8988T (cell line): ENCODE measurements at places on chromosomes 12 and 14.

DNA sequence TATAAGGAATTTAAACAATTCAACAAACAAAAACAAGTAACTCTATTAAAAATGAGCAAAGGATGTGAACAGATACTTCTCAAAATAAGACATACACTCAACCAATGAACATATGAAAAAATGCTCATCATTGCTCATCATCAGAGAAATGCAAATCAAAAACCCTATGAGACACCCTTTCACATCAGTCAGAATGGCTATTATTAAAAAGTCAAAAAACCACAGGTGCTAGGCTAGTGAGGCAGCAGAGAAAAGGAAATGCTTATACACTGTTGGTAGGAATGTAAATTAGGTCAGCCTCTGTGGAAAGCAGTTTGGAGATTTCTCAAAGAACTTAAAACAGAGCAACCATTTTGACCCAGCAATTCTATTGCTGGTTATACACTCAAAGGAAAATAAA, 52.0 kb downstream of the NAV3 start:
- no peak for DNase-seq

DNA sequence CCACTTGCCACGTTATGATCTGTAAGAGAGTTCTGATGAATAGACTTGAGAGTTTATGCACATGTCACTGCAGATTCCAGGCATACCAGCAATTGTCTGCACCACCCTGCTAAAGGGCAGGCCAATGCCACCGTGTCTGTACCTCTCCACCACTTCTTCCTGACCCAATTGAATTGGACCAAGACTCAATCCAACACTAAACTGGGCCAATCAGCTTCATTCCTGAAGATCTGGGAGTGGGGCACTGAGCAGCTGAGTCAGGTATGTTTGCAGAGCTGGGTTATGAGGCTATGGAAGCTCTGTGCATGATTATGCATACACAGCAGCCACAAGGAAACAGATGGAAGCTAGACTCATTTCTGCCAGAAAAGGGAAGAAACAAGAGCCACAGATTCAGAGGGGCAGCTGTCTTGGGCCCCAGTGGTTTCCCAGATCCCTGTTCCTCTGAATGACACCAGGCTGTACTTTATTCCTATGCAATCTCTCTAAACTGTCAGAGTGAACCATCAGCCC, 28.0 kb downstream of the DAO start:
- no peak for DNase-seq

- no peak for DNase-seq
Measured at GRCh38 chr14:23181453-23181852, 2.0 kb downstream of the SLC7A8 start.

DNA sequence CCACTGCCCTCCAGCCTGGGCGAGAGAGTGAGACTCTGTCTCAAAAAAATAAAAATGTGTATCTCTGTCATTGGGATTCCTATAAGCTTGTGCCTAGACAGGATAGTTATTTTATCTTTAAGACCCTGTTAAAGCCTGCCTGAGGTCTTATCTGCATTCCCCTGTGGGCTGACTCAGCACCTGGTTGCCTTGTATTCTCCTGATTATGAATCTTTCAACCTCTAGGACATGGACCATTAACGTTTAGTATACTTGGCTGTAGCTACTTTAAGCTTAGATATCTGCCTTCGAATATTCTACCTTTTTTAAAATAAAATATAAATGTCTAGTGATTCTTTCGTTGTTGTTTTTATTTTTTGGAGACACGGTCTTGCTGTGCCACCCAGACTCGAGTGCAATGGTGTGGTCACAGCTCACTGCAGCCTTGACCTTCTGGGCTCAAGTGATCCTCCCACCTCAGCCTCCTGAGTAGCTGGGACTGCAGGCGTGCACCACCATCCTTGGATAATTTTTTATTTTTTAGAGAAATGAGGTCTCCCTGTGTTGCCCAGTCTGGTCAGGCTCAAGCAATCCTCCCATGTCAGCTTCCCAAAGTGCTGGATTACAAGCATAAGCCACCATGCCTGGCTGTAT, 41.3 kb downstream of the RESF1 start:
- DNase-seq: no peak

DNA sequence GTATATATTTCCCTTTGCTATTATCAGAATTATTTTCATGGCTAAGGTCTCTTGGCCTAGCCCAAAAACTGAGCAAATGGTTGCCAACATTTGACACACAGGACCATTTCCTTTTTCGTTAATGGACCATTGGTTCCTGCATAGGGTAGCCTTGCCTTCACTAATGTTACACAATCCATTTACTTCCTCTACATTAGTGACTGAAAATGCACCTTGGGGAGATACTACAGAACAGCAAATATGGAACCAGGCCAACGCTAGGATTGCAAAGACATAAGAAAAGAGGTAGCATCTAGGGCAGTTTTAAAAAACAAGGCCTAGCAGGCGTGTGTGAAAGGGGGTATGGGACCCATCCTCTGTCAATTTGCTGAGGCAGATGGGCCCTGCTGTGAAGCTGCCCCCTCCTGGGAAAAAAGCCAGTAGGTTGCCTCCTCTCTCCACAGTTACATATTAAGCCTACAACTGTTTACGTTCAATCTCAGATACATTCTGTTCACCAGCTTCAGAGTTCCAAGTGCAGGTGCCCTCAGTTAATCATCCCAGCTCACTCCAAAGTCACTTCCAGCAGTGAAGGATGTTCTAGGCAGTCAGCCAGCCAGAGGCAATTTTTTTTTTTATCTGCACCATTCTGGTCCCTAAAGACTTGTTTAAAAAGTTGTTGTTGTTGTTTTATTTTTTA, 15.0 kb downstream of the AQP6 start:
- DNase-seq: no peak

- DNase-seq: no peak
Measured at GRCh38 chr12:26822026-26822425, 11.0 kb downstream of the ITPR2 start.
